ENCODE measurements at places on chromosomes 13 and 19.

GRCh38 chr19:13104848-13105711 lies 2.4 kb upstream of the LYL1 start:
- no peak for DNase-seq

GRCh38 chr13:83895994-83896580 lies 13.8 kb upstream of the SLITRK1 start:
- no peak for DNase-seq

DNA sequence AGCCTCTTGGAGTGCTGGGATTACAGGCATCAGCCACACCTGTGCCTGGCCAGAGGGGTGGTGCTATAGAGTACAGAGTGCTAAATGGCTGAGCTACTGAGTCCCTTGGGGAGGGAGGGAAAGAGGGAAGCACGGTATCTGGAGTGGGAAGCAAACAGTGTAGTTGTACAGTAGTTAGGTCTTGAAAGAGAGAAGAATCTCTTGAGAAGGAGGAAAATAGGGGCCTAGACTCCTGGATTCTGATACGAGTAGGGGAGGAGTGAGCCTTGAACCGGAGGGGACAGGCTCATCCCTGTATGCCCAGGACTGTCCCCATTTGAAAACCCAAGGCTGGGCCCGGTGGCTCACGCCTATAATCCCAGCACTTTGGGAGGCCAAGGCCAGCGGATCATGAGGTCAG lies 5.1 kb downstream of the MYADM start:
- no peak for DNase-seq

GRCh38 chr13:22090106-22090505 lies 419.2 kb downstream of the FGF9 start:
- DNase-seq, result no peak

DNA sequence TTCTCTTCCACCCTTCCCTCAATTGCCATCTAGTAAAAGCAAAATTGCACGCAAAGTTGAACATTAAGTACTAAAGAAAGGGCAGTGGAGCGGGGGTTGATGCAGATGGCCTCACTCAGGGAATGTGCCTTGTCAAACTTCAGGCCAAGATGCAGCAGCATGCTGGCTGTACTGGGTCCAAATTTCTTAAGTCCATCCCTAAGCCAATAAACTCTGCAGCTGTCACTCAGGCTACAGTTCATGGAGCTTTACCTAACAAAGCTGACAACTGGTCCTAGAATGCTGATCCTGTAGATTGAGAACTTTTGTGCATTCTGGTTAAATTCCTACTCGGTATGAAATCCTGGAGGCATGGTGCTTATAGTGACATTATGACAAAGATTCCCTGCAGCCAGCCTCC lies 88.4 kb downstream of the FOXO1 start:
- DNase-seq, result no peak

DNA sequence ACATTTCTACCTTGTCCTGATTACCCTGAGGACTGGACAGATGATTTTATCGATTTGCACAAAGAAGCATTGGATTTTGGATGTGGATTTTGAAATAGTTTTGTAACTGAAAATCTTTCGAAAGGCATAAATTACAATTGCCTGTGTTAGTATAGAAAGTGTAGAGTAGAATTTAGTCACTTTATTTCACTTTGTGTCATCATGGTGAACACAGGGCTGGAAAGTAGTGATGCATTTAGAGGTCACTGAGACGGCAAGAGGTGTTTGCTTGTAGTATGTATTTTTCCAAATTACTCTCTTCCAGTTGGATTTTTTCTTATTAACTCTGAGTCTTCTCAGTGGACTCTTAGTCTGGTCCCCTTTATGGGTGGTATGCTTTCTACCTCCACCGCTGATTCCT lies 326.0 kb downstream of the NALCN start:
- no peak for DNase-seq

- DNase-seq, result no peak
These were observed 557.0 kb downstream of the SLITRK1 start for GRCh38 chr13:83325125-83325853.

GRCh38 chr19:8366121-8366581 lies 2.2 kb downstream of the ANGPTL4 start:
- no peak for DNase-seq
